Glomerular endothelial cell (primary cell): ENCODE measurements at places on chromosomes 11 and 22. TPM values are rescaled to one million over a fixed set of nuclear protein-coding genes. Genes with fewer than 3 reads are reported as not detected.

OSBP2 gene
- 15.4 and 17.1 TPM in 2 replicates for total RNA-seq

TMEM191C gene
- total RNA-seq = 1.2 and 2.8 TPM in 2 replicates

KREMEN1 gene
- 0.68 and 2.3 TPM in 2 replicates for total RNA-seq

PATE4 gene
- not detected in 2 replicates for total RNA-seq

DLG2 gene
- 0.18 and 0.63 TPM in 2 replicates for total RNA-seq

OR6A2 gene
- total RNA-seq = 0.19 and 0.29 TPM in 2 replicates

GSTP1 gene
- 1,181 and 1,195 TPM in 2 replicates for total RNA-seq

APOBEC3B gene
- 0.87 and 4.7 TPM in 2 replicates for total RNA-seq

HEPHL1 gene
- total RNA-seq = not detected in 2 replicates

MMP13 gene
- not detected in 2 replicates for total RNA-seq

GLB1L2 gene
- total RNA-seq = 0.92 and 0.99 TPM in 2 replicates

OR8B3 gene
- not detected in 2 replicates for total RNA-seq

C2CD3 gene
- total RNA-seq = 10.2 and 20.4 TPM in 2 replicates

OR2AT4 gene
- not detected in 2 replicates for total RNA-seq

DNA sequence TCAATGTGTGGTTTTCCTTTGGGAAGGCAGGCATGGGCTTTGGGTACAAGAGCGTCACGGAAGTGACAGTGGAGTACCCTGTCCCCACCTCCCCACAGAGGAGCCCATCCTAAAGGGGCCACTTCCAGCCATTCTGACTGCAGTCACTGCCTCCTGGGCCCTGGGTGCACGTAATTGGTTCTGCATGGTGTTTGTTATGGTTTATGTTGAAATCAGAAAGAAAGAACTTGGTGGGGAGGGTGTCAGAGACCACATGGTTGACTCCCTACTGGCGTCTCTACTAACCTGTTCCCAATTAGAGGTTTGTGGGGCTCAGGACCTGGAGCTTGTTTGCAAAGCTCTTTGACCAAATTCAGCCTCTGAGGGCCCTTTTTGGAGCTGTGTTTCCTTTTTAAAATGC is 40.8 kb downstream of the RIBC2 start:
- no peak for DNase-seq

DNA sequence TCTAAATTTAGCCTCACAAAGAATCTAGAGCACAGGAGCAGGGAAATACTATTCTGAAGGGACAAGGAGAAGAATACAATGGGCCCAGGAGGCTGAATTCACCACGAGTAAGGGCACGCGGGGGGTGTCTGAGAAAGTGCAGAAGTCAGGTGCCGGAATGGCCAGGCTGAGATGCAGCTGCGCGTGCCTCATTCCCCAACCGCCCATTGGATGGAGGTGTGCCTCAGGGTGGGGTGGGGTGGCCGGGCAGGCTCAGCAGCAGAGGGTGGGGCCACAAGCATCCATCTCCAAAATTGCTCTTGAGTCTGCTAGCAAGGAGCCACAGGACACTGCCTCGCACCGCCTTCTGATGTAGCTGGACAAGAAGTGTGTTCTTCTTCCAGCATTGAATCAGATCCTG is 387.0 kb downstream of the SHANK2 start:
- no peak for DNase-seq

- no peak for DNase-seq
These were observed 1462.3 kb downstream of the BRD1 start for GRCh38 chr22:48365386-48365785.

GRCh38 chr11:45997599-45997998 is 75.1 kb downstream of the LARGE2 start:
- no peak for DNase-seq

DNA sequence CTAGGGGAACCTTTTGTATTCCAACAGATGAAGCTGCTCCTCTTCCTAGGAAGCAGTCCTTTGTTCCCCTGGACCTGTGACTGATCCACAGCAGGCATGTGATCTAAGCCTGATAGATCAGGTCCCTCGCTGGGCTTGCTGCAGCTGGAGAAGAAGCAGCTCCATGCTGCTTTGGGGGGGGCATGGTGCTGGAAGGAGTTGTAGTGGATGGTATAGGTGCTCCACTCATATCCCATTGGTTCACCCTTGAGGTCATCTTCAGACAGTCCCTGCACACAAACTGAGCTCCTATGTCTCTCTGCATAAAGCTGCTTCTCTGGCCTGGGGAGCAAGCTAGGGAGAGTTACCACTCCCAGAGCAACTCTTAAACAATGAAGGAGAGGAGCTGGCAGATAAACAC is 9.5 kb upstream of the RIC3 start:
- DNase-seq = no peak

- DNase-seq = no peak
These were observed 117.8 kb downstream of the NAT10 start for GRCh38 chr11:34223021-34223813.

- no peak for DNase-seq
These were observed 76.9 kb upstream of the B3GAT1 start for GRCh38 chr11:134488913-134489312.

GRCh38 chr11:12239396-12239795 is 129.0 kb downstream of the MICAL2 start:
- DNase-seq = no peak

DNA sequence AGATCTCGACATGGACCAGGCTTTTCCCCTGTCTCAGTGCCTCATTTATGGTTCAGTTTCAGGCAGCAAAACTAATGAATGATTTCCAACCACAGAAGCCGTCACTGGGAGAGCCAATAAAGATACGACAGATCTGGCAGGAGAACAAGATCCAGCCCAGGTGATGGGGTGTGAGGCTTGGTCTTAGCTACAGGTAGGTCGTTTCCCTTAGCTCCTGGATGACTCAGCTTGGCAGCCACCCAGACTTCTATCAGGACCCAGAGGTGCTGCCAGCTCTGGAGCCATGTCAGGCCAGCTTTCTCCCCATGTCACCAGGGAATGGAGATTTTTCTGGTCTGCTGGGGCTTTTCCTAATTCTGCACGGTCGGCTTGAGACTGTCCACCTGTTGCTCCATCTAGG is 36.3 kb upstream of the APOBEC3A start:
- no peak for DNase-seq

DNA sequence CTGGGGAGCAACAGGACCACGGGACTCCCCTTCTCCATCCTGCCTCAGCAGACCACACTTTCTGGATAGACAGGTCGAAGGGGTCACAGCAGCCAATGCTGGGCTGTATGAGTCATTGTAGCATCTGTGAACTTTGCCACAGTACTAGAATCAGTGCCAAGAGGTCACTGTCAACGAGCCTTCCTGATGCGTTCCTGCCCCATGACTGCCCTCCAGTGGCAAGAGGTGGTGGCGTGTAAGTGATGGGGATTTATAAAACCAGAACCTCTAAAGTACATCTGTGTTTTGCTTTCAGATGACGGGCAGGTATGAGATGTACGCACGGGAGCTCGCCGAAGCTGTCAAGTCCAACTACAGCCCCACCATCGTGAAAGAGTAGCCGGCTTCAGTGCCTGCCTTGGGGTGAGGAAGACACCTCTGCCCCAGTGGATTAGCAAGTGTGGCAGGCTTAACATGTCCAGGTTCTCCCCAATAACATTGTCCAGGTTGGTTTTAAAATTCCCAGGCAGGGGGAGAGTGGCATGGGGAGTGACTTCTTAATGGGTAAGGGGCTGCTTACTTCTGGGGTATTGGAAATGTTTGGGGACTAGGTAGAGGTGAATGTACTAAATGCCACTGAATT is 29.4 kb downstream of the GUCD1 start:
- no peak for DNase-seq

GRCh38 chr22:22235558-22235957 is 9.0 kb upstream of the VPREB1 start:
- peak; percentile 9 for DNase-seq

DNA sequence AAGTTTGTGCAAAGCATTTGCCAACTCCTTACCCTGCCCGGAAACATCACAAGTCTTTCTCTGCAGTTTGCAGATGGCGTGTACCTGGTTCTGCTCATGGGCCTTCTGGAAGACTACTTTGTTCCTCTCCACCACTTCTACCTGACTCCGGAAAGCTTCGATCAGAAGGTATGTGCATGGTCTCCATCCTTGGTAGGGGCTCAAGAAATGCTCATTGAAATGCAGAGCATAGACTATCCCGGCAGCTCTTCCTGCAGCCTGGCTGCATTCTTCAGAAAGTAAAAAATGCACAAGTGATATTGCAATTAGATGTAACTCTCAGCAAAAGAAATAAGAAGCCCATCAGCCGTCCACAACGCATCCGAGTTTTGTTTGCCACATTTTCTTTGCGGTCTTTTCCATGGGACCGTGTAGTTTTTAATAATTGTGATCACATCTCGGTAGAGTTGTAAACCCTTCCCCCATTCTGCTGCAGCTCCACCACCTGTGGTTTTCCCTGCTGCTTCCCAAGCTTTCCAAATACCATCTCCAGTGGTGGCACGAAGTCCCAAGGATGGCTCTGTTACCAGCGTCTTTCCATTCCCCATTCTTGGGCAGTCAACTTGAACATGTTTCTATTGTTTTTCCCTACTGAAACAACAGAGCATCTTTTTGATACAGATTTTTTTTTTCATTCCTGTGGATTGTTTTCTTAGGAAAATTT is 22.7 kb upstream of the PARVG start:
- no peak for DNase-seq

DNA sequence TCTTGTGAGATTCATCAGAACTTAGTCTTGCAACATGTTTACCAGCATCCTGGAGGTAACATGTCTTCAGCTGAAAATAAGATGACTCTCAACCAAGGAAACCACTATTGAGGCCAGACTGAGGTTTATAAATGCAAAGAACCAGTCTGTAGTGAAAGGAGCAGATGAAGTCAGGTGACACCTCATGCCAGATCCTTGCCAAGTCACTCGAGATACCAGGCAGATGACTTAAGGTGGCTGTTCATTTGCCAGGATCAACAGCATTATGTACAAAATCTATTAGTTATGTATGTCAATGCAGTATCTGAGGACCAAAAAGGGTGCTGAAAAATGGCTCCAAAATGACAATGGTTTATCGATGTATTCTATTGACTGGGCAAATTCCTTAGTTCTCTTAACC is 100.0 kb upstream of the SOX6 start:
- DNase-seq = no peak

DNA sequence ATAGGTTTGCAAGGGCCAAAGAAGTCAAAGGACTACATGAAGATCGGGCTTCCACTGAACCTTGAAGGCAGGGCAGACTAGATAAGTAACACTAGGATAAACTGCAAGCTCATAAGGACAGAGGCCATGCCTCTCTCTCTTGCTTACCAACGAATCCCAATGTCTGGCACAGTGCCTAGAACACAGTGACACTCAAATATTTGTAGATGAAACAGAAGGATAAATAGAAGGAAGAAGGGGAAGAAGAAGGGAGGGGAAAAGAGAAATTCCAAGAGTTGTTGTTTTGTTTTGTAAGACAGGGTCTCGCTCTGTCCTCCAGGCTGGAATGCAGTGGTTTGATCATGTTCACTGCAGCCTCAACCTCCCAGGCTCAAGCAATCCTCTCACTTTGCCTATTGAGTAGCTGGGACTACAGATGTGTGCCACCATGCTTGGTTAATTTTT is 26.9 kb downstream of the SIK3 start:
- DNase-seq = no peak

DNA sequence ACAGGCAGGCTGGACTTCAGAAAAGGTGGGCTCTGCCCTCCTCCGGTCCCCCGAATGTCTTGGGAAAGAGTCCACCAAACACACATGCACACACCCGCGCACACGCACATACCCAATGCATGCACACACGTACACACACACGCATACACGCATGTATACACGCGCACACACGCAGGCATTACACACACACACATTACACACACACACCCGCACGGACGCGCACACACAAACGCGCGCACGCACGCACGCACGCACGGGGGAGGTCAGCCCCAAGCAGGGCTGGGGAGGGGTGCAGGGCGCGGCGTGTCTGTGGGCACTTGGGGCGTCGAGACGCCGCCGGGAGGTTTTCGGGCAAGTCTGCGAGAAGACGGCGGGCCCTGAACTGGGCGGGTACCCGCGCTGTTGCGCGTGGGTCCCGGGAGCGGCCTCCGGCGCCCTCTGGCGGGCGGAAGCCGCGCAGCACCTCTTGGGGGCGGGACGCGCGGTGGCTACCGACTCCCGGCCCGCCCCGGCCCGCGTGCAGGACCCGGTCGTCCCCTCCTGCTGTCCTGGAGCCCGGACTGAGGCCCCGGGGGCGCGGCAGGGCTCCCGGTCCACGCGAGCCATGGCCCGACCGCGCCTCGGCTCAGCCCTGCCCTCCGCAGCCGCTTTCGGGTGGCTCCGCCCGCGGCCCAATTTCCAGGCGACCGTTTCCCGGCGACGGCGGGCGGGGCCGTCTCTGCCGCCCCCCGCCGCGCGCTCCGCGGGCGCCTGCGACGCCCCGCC is 3.6 kb downstream of the SEPTIN5 start:
- no peak for DNase-seq

- no peak for DNase-seq
These were observed 101.9 kb downstream of the ARL14EP start for GRCh38 chr11:30424844-30425243.

- no peak for DNase-seq
These were observed 17.7 kb upstream of the MICAL2 start for GRCh38 chr11:12092714-12093113.

GRCh38 chr11:128937480-128937879 is 5.2 kb downstream of the TP53AIP1 start:
- no peak for DNase-seq

- no peak for DNase-seq
These were observed 45.8 kb downstream of the C11orf96 start for GRCh38 chr11:43988040-43988817.

- DNase-seq = no peak
These were observed 31.4 kb downstream of the FEZ1 start for GRCh38 chr11:125464666-125465065.

DNA sequence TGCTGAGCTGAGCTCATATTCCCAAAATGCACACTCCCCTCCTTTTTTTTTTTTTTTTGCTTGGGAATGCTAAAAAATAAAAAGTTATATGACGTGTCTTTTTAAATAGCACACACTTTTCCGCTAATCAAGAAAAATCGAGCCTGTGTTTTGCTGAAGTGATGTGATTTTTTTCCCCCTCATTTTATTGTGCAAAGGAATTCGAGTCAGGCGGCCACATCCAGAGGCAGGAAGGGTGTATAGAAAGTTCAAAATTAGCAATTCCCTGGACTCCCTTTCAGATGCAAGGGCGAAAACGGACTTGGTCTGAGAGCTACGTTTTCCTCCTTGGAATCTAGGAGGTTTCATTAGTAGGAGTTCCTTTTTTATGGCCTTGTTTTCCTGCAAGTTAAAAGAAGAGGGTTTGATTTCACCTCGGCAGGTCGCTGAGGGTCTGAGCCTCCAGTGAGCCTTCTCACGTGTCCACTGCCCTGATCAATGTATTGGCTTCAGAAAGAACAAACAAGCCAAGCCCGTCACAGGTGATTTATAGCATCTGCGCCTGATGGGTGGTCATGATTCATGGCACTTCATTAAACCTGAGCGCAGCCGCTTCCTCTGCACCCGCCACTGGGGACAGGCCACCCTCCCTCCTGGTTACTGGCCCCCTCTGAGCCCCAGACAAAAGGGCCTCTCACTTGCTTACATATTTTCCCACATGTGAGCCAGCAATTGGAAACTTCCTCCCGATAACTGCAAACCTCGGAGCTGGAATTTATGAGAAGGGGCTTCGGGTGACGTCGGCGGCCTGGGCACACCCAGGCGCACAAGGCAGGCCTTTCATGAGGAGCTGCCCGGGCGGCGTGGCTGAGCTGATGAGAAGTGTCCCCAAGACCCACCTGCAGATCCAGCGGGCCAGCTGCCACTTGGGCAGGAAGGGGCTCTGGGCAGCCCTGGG is 64.4 kb upstream of the LINC01488 start:
- DNase-seq = no peak

GRCh38 chr11:119729951-119730613 is 1.1 kb upstream of the NECTIN1 start:
- DNase-seq = no peak
